Amygdala (tissue), 56 donors: ENCODE measurements at places on chromosomes 4 and X.

GRCh38 chr4:89119836-89120235, 8.5 kb downstream of the TIGD2 start:
- DNase-seq, result no peak

GRCh38 chr4:120699354-120699753, 223.2 kb downstream of the PRDM5 start:
- DNase-seq, result no peak

DNA sequence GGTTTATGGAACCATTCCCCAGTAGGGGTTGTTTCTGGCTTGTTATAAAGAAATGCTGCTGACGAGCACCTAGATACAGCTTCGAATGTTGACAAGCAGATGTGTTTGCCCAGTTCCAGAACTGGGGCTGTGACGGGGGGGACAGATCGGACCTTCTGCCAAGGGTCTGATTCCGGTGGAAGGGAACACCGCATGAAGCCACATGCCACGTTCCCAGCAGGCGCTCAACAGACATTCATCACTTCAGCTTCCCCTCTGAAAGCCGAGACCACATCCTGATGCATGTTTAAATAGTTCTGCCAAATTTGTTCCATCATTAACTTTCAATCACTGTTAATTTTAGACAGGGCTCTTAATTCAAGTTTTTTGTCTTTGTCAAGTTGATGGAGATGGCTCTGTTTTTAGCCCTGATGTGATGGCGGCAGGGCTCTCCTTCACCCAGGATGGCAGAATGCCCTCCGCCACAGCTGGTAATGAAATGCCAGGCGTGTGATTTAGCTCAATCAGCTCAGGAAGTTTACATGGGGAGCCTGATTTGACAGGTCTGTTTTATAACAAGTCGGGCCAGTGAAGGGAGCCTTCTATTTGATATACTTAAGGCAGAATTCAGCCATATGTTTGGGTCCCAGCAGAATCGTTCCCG, 57.4 kb downstream of the PSAPL1 start:
- DNase-seq, result no peak

GRCh38 chrX:133495464-133496391, 80.4 kb upstream of the GPC4 start:
- no peak for DNase-seq

GRCh38 chr4:45795135-45795534, 328.7 kb downstream of the GABRG1 start:
- DNase-seq, result no peak

DNA sequence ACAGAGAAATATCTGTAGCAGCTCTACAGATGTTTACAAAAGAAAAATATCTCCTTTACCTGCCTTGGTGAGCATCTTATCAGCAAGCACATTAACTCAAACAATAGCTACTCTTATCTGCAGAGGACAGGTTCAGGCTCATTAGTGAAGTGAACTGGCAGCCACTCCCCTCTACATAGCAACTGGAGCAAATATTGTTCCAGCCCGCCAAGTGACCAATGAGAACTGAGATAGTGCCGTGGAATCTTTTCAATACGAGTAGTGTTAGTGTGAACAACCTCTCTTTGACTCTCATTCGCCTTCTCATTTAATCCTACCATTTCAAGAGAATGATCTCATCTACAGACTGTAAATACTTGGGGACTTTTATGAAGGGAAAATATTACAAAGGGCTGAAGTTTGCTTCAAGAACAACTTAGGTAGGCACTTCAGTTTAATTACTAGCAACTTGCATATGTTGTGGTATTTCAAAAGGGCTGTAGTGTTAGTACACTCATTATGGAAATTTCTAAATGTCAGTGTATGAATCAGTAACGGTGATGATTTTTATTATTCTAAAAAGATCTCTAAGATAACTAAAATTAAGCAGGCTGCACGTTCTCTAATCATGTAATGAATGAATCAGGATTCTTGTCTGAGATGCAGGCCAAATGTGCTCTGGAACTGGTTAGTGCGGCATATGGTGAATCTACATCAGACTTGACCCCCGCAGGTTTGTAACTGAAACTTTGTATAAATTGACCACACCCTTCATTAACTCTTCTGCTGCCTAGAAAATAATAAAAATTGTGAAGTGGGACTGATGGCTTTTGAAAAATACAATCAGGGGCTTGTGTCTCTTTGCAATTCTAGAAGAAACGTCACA, 72.4 kb downstream of the PALLD start:
- no peak for DNase-seq

DNA sequence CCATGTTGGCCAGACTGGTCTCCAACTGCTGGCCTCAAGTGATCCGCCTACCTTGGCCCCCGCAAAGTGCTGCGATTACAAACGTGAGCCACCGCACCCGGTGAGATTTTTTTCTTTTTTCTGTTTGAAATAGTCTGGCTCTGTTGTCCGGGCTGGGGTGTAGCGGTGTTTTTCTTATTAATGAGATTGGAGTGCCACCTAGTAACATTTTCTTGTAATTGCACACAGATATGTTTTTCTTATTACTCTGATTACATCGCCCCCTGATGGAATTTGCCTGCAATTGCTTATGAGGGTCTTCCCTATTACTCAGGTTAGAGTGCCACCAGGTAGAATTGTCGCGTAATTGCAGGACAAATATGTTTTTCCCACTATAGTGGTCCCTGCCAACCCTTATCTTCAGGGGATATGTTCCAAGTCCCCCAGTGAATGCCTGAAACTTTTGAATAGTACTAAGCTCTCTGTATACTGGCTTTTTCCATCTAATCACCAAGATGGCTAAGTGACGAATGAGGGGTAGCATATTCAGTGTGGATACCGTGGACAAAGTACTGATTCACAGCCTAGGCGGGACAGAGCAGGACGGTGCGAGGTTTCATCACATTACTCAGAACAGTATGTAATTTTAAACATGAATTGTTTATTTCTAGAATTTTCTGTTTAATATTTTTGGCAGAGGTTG, 8.6 kb upstream of the PDHA1 start:
- DNase-seq, result no peak

DNA sequence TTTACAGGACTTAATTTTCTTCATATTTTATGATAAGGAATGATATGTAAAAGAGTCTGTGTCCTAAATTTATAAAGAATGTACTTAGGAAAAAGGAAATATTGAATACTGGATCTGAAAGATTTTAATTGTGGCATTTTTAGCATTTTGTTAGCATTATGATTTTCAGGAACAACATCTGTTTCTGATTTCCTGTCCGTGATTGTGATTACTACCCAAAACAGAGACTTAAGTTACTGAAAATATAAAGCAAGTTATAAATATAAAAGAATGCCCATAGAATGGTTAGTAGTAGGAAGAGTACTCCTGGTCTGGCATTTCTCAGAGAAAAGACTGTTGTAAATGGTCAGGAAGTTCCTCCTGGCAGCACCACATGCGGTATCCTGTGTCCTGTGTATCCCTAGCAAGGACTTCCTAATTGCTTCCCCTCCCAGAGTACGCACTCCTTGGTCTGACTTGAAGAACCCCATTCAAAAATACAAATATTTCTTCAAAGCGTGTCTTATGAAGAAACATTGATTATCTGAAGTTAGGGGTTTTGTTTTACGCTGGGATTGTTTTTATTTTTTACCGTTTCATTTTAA, 88.9 kb downstream of the RS1 start:
- DNase-seq, result no peak

DNA sequence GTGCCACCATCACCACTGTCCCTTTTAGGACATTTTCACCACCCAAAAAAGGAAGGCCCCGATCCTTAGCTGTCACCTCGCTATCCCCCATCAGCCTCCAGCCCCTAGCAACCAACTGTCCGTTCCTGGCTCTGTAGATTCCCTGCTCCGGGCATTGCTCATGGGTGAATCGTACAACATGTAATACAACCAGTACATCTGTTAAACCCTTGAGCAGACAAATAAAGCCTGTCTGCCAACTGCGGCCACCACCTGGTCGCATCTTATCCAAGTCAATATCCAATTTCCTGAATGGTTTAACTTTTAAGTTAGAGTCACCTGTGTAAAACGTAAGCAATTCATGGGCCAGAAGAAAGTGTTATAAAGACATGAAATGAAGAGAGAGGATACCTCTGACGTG, 251.9 kb downstream of the AFAP1 start:
- no peak for DNase-seq

DNA sequence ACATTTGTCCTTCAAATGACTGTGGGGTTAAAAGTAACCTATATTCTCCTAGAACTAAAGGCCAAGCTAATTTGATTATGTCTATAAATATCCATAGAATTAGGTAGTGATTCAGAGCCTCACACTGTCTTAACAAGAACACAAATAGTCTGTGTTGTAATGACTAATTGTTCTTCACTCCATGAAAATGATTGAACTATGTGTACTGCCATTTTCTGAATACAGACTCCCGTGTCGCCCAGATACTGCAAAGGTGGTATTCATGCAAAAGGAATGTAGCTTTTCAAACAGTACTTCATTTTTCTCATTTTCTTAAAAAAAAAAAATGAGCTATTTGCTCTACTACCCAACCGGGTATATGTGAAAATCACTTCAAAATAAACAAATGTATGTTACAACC, 11.3 kb upstream of the PHKA2 start:
- DNase-seq, result no peak

- no peak for DNase-seq
Measured at GRCh38 chrX:78710171-78710570, 37.3 kb upstream of the LPAR4 start.

- no peak for DNase-seq
Measured at GRCh38 chr4:113173793-113174264, 124.4 kb downstream of the ANK2 start.

DNA sequence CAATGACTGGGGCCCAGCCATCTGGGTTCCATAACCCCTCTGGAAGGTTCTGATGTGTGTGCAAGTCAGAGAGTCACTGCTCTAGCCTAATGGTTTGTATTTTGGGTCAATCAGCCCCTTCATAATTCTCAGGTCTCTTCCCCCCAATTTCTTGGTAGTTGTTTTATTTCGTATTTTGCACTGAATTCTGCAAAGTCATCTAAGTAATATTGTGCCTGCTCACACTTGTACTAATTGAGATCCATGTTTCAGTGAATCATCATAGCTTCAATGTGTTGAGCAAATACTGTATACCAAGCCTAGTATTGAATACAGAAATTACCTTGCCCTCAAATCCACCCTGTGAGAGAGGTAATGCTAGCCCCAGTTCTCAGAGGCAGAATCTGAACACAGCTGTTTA, 28.0 kb upstream of the TBL1X start:
- no peak for DNase-seq

DNA sequence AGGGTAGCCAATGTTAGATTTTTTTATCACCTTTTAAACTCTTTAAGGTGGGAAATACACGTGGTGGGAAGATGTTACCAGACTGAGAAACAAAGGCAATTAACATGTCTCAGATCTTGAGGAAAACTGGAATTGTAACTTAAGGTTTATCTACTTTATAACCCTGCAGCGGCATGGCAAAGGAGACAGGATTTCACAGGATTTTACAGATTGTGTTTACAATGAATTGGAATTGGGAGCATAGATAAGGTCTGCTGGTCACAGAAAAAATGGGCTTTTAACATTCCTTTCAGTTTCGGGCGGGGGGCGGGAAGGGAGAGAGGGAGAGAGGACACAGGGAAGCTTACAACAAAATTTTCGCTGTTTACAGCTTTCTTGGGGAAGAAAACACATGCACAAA, 467.5 kb upstream of the CT83 start:
- no peak for DNase-seq

GRCh38 chr4:6548201-6548881, 26.6 kb upstream of the MAN2B2 start:
- DNase-seq, result no peak

DNA sequence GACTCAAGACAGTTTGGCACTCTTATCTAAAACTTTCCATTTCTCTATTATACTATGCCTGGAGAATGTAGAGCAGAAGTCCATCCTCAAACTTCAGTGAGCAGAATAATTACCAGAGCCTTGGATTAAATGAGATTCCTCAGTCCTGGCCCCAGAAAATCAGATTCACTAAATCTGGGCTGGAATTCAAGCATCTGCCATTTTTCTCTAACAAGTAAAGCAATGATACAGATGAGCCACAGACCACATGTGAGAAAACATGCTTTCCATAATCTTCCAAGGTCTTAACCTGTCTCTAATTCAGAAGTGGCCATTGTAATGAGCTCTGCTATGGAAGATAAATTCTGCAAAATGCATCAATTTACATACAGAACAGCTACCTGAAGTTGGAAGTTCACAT, 25.4 kb downstream of the SOWAHB start:
- DNase-seq, result no peak

DNA sequence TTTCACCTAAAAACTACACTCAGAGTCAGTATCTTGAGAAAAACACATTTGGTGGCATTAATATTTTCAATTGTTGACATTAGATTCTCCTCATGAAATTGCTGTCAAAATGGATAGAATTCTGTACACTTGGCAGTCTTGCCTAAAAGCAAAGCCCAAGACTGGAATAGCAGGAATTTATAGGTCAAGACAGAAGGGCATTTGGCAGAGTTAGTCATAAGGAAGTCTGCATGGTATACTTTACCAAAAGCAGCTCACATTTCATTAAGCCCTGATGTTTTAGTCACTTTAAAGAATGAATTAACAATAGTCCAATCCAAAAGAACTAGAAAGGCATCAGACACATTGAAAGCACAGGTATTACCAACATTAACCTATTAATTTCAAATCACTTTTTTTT, 7.1 kb downstream of the CCDC160 start:
- DNase-seq, result no peak

DNA sequence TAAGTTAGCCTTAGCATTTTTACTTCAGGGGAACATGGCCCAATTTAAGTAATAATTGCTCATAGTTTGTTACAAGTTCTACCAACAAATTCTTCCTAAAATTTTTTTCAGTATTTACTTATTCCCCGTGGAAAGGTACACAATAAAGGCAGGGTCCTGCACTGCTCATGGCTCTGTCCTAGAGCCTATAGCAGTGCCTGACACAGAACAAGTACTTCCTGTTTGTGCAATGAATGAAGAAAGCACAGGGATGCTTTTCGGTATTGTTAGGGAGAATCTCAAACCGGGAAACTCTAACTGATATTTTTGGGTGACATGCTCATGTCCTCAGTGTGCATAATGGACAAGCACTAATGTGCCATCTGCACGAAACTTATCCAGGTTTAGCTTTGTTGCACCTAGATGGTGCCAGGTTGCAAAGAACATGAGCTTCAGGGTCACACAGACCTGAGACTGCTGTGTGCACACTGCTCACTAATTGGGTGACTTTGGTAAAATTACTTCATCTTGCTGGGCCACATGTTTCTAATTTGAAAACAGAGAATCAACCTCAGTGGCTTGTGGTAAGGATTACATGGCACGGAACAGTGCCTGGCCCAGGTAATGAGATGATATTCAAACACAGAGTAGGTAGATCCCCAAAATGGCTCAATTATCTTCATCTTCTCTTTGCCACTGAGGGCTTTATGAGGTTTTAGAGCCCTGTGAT, 175.8 kb upstream of the NPY2R start:
- DNase-seq, result no peak

DNA sequence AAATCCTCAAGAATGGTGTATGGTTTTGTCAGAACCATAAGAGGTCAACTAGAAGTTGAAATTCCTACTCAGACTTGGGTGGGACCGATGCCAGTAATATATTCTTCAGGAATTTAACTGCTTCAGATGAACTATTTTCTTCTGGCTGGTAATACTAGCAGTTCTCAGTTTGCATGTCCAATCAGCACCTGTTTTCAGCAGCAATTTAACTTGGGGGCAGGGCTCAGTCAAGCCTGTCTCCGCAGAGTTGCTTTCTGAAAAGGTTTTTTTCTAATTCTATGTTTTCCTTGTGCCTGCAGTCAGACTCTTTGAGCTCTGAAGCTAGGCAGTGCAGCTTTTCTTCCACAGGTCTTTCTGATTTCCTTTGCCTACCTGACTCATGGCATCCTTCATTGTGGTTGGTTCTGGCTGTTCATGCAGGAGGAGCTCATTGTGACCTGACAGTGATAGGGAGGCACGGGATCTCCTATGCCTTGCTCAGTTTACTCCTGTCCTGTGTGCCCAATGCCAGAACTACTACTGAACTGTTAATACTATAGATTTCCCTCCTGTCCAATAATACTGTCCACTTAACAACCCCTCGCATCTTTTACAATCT, 17.3 kb upstream of the FMR1 start:
- no peak for DNase-seq
